Fibroblast of lung (primary cell): ENCODE measurements at places on chromosomes 7 and 10.

DNA sequence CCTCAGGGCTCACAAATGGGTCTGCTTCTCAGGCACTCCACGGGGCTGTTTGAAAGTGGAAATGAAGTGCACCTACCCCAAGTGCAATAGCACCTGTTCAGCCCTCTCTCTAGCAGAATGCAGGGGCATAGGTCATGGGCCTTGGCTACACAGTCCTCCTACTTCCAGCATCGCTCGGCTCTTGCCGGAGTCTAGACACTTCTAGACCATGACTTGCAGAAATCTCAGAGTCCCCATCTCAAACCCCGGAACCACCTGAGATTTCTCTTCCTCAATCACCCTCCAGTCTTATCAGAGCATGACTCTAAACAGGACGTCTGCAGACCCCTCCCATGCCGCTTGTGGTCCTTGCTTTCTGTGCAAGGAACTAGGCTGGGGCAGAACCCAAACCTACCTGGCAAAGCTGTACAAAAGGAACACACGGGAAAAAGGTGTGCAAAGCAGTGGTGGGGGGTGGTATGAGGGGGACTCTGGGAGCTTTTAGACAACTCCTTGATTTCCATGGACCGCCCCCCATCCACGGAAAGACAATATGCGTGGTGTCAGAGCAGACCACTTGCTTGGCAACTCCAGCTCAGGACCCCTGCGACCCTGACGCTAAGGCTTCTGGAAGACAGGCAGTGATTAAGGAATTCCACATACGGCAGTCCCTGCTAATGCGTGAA, 13.8 kb downstream of the TMEM273 start:
- no peak for DNase-seq

DNA sequence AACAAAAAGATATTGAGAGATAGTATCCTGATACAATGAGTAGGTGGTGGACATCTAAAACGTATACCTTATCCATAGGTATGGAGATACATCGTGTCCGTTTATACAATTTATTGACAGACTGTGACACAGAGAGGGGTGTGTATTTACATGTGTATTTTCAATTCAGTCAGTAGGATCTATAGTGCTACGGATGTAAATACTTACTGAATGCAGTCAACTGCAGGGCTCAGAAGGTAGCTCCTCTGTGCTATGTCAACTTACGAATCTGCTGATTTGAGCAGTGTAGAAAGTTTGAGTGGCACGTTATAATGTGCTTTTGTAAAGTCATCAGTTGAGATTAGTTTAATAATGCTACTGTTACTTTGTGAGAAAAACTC, 626 bp downstream of the ZNF804B start:
- no peak for DNase-seq

DNA sequence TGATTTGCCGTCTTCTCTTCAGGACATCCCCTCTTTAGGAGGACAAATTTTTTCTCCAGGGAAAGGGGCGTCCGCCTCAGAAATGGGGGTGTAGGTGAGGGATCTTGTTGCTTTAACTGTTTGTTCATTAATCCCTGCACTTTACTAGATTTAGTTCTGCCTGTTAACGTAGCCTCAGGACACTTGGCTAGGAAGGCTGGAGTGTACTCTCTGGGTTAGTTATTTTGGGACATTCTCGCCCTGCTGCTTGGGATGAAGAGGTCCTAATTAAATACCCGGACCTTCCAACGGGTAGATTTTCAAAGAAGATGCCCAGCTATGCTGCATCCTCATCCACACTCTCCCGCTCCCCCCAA, 552 bp upstream of the ZNF365 start:
- DNase-seq = no peak

DNA sequence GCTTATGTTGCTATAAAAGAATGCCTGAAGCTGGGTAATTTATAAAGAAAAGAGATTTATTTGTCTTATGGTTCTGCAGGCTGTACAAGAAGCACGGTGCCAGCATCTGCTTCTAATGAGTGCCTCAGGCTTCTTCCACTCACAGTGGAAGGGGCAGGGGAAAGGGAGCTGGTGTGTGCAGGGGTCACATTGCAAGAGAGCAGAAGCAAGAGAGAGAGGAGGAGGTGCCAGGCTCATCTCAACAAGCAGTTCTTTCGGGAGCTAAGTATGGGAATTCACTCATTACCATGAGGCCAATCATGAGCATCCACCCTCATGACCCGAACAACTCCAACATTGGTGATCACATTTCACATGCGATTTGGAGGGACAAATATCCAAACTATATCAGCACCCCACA, 17.2 kb upstream of the SLK start:
- no peak for DNase-seq

DNA sequence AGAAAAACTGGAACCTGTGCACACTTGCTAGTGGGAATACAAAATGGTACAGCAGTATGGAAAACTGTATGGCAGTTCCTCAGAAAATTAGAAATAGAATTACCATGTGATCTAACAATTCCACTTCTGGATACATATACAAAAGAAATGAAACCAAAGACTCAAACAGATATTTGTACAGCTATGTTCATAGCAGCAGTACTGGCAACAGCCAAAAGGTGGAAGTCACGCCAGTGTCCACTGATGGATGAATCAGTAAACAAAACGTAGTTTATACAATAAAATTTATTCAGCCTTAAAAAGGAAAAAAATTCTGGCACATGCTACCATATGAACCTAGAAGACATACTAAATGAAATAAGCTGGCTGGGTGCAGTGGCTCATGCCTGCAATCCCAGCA, 23.0 kb downstream of the IDE start:
- DNase-seq = no peak

DNA sequence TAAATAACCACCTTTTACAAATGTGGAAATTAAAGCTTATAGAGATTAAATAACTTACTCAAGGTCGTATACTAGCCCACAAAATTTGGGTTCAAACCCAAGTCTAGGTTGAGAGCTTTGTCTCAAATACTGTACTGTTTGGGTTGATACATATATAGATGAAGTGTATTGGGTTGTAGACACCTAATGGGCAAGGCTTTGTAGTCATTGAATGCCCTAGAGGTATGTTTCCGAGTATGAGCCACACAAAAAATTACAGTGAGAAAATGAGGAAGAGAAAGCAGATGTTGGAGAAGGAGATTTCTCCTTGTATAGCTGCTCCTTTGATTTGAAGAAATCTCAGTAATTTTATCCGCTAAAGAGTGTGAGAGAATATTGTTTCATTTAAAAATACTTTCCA, 60.6 kb downstream of the C1GALT1 start:
- DNase-seq = no peak

DNA sequence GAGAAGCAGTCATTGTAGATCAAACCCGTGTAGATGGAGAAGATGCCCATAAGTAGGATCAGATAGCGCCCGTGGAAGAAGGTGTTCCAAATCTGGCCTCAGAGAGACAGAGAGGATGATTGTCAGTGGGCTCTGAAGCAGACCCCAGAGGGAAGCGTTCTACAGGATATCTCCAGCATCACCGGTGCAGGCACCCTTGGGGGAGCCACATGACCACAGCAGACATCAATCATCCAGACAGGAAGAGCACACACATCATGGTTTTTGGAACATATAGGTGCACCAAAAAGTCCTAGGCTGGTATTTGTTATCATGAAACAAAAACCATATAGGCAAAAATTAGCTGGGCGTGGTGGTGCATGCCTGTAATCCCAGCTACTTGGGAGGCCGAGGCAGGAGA, 44.0 kb upstream of the SVOPL start:
- DNase-seq = no peak
